ENCODE measurements at places on chromosomes 11 and 22.

DNA sequence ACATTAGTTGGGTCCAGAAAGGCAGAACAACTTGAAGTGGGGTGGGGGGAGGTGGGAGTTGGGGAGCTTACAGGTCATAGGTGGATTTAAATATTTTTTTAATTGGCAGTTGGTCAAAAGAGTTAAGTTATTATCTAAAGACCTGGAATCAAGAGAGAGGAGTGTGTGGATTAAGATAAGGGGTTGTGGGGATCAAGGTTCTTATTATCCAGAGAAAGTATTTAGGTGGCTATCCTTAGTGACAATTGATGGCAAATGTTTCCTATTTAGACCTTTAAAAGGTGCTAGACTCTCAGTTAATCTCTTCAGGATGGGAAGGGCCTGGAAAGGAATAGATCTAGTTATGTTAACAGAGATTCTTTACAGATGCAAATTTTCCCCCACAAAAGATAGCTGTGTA, 120.7 kb upstream of the OR9Q1 start:
- no peak for DNase-seq

GRCh38 chr11:11864332-11864731, 22.6 kb downstream of the USP47 start:
- DNase-seq = no peak

DNA sequence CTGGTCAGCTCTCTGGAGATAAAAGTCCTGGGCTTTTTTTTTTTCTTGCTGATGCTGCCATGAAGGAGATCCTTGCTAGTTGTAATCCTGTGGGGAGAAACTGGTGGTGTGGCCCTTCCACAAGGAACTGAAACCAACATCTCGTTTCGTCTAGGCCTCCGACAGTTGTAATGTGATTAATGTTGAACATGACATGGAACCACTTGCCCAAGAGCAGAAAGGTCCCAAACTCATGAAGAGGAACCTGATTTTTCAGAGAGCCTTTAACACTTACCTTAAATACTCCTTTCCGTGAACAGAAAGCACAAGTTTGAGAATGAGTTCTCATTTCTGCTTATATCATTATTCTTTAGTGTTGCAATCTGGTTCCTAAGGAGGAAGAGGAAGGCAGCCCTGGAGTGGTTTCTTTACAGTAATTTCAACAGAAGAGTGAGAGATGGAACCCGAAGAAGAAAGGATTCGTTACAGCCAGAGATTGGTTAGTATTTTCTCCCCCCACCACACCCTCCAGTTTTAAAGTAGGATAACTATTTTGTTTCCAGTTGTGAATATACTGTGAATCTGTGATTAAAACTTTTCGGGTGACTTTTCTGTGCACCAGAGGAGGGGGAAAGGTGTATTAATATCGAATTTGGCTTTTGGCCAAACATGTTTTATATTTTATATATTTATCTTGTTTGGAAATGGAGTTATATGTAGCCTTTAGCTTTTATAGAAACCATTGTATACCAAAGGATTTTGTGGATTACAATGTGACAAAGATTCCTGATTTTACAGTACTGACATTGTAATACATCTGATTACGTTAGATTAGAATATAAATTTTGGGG, 2.0 kb downstream of the KDM2A start:
- DNase-seq = no peak

DNA sequence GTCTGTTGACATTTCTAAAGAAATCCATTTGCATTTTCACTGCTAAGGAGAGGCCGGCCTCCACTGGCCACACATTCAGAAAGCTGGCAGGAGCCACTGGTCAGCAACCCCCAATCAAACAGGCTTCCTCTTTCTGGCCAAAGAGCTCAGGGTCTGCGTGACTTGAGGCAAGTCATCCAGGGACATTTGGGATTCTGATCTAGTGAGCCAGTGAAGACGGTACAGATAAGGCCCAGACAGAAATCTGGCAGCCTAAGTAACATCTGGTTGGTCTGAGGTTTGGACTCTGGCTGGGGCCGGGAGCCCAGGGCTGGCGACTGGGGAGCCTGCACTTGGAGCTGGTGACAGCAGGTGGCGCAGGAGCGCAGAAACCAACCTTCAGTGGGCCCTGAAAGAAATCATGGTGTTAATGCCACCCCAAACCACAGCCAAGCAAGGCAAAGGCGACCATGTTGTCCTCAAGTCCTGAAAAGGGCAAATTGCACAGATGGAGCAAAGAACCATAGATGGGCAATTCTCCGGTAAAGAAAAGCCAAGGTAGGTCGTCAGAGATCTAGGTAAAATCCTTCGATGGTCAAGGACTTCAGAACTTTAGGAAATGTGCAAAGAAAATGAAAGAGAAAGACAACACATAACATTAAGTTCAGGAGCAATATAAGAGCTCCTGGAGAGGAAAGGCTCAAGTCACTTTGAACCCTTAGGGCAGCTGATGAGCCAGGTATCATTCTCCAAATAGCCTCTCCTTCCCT, 99.4 kb upstream of the BLID start:
- DNase-seq = no peak

- no peak for DNase-seq
Observed at GRCh38 chr11:78741741-78742140, 167.1 kb upstream of the NARS2 start.

DNA sequence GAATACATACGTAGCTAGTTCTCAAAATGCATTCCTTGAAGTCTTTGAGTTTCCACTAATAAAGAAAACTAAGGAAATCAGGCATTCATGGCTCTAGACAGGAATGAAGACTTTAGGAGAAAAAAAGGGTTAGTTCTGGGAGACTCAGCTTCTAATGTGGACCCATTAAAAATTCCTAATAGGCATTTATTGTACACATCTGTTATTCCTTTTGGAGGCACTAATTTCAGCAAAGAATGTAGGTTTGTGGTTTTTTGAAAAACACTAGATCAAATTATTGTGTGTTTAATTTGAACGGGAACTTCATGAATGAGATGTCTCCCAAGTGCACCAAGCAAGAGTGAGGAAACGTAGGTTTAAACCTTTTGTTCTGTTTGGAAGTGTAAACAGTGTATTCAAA, 42.7 kb downstream of the PARVA start:
- DNase-seq = no peak

GRCh38 chr11:131041331-131042040, 125.2 kb upstream of the SNX19 start:
- no peak for DNase-seq

GRCh38 chr11:4644233-4644632, 451 bp downstream of the OR51E1 start:
- no peak for DNase-seq

DNA sequence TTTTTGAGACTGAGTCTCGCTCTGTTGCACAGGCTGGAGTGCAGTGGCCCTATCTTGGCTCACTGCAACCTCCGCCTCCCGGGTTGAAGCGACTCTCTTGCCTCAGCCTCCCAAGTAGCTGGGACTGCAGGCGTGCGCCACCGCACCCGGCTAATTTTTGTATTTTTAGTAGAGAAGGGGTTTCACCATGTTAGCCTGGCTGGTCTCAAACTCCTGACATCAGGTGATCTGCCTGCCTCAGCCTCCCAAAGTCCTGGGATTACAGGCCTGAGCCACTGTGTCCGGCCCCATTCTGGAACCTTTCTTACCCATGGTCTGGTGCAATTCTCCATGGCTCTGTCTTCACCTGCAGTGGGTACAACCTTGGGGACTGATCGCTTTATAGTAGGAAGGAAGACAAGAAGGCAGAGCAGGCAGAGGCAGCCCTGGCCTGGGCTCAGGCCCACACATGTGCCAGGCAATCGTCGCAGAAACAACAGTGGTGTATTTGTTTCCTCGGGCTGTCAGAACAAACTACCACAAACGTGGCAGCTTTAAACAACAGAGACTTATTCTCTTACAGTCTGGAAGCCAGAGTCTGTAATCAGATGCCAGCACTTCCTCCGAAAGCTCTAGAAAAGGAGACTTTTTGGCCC, 4.0 kb upstream of the PTGDR2 start:
- no peak for DNase-seq

- DNase-seq = no peak
Observed at GRCh38 chr22:40022536-40023240, 27.9 kb downstream of the FAM83F start.

GRCh38 chr22:49790912-49791311, 36.8 kb downstream of the BRD1 start:
- DNase-seq = no peak

GRCh38 chr11:1873048-1873812, 18.5 kb downstream of the PRR33 start:
- no peak for DNase-seq

GRCh38 chr11:124123622-124124021, 8.4 kb downstream of the VWA5A start:
- DNase-seq = no peak

DNA sequence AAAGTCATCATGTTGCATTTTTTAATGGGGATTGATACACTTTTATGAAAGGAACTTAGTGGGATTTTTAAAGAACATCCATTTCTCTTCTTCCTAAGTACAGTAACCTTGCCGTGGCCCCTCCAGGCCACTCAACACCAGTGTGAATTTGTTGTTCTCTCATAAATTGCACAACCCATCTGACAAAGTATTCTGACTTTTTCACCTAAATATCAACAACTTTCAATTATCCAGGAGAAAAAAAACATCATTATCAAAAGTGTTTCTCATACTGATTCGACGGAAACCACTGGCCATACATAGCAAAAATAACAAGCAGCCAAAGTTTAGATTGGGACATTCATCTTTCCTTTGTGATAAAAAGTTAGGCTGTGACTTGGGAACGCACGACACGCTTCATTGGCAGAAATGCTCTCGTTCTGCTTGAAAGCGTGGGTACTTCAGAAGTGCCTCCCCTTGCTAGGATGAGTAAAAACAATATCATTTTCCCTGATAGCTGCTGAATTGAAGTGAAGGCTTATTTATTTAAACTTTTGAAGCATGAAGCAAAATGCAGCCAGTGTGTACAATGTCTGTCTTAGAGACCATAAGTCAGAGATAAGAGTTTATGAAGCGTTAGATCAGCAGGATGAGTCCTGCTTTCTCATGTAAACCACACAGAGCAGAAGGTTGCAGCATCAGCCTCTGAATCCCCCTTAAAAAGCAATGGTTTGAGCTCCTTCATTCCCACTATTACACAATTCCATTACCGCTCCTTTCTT, 20.6 kb upstream of the EIF3M start:
- DNase-seq = no peak

All from stimulated activated CD4-positive, alpha-beta T cell treated with anti-CD3 and anti-CD28 coated beads, Interleukin-1b, Interleukin-23, amount 100 ng/mL, for 1 hour (primary cell).